ENCODE measurements at places on chromosomes 12 and 14.

DNA sequence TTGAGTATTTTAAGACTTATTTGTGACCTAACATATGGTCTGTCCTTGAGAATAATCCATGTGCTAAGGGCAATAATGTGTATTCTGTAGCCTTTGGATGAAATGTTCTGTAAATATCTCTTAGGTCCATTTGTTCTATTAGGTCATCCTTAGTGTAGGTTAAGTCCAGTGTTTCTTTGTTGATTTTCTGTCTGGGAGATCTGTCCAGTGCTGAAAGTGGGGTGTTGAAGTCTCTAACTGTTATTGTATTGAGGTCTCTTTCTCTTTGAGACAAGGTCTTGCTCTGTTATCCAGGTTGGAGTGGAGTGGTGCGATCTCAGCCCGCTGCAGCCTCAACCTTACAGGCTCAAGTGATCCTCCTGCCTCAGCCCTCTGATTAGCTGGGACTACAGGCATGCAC lies 108.0 kb downstream of the FIGNL2 start:
- DNase-seq: no peak

DNA sequence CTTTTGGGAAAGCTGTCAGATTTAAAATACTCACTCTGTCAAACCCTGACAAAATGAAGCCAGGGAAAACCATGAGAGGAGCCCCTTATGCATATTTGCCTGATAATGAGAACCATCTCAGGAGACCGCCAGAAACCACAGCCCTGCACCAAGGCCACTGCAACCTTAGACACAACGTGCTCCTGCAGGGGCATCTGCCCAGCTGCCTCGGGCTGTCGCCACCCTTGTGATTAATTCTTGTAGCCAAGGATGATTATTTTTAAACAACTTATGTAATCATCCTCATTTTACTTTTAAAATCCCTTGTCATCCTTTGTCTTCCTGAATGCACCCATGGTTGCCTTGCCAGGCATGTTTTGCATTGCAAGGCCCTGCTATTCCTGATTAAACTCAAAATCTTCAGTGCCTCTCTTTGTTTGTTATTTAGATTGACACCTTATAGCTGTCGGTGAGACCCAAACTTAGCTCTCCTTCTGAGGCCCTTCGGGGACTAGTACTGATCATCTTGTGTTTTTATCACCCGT lies 766.4 kb upstream of the TMEM132C start:
- DNase-seq: no peak

- no peak for DNase-seq
Observed at GRCh38 chr12:68959891-68960464, 27.0 kb upstream of the CPM start.

DNA sequence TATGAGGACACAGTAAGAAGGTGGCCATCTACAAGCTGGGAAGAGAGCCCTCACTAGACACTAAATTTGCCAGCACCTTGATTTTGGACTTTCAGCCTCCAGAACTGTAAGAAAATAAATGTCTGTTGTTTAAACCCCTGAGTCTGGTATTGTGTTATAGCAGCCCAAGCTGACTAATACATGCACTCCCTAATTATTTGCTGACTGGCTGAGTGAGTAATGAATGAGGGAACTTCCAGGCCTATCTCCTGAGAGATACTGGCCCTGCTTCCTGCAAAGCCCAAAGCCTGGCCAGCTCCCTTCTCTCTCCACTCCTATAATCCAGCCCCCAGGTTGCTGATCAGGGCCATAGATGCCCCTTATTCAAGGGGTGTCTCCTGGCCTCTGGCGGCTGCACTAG lies 120.0 kb upstream of the NOS1 start:
- no peak for DNase-seq

GRCh38 chr12:54562750-54563356 lies 13.5 kb downstream of the PDE1B start:
- no peak for DNase-seq

All from RWPE1 (cell line).